ACHN (cell line): ENCODE measurements at places on chromosomes 6 and 20.

- peak; percentile 38 for DNase-seq
Measured at GRCh38 chr6:96836631-96837080, 621 bp downstream of the GPR63 start.

DNA sequence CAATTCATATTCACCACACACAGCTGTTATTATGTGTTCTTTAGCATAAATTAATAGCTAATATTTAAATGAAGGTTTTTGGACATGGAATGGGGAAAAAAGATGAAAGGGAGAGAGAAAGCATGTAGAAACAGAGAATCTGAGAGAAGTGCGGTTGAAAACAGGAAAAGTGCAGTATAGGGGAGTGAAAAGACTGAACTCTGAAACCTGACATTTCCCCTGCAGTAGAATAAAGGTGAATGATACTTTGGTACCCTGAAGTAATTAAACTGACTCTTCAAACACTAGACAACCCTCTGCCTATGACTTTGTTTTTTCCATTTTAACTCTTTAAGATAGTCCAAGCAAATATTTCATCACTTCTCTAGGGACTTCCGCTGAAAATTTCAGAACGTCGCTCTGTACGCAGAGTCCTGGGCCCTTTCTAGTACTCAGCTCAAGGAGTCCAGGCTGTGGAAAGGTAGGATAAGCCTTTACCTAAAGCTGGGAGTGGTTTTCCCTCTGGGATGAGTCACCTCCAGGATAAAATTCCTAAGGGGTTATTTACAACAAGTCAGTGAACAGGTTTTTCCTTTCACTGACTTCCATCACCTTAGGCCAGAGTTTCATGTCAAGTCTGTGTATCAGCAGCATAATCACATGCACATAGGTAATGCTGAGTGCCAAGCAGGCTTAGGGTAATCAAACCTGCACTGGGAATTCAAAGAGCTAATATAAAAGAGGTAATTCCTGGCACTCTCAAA is 614.5 kb downstream of the PKHD1 start:
- DNase-seq = no peak

DNA sequence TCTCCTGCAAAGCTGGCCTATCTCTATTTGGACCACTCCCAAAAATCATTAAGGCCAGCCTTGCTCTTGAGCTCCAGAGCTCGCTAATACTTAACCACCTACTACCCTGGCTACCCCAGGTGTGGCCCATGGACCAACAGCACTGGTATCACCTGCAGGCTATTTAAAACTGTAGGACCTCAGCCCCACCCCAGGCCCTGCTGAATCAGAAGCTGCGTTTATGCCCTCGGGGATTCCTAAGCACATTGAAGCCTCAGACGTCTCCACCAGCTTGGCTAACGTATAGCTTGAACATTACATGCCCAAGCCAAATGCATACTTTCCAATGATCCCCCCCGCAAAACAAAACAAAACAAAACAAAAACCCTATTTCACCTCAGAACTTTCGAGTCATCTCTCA is 19.7 kb upstream of the SPAG4 start:
- no peak for DNase-seq

DNA sequence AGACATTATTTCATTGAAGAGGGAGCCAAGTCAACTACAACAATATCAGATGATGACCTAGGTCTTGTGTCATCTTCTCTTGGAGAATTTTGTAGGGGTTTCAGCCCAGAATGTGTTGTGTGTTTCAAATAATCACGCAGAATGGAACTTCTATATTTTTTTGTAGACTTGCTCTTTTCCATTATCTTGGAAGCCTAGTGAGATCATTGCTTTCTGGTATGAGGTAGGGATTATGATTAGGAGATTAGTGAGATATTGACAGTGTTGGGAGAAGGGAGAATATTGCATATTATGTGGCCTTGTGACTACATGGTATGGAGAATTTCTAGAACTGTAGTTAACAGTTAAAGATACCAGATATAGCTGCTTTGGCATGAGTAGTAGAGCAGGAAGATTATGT is 423.6 kb upstream of the PLCB4 start:
- no peak for DNase-seq

DNA sequence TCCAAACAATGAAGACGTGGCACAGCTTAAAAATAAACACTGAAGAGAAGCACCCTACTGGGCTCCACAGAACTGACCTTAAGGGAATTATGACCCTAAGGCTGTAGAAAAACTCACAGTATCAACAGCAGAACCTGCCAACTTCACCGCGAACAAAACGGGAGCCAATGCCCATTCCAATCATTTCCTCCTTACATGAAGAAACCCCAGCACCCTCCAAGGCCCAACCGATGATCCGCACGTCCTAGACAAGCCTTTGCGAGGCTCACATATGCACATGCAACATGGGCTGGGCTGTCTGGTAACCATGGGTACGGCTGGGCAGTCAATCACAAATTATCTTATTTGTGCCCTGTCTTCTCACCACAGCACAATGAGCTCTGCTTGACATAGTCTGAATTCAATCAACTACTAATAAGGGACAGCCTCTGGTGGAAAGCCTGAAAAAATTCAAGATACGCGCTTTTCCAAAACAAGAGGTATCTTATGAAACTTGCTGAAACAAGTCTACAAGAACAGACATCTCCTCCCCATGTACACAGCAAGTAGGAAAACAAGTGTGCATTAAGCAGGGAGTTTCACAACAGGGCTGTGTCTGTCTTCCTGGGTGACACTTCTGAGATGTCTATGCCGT is 1.7 kb downstream of the DIDO1 start:
- no peak for DNase-seq

DNA sequence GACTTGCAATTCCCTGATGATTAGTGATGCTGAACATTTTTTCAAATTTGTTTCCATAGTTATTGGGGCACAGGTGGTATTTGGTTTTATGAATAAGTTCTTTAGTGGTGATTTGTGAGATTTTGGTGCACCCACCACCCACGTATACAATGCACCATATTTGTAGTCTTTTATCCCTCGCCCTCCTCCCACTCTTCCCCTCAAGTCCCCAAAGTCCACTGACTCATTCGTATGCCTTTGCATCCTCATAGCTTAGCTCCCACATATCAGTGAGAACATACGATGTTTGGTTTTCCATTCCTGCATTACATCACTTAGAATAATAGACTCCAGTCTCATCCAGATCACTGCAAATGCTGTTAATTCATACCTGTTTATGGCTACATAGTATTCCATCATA is 167.3 kb downstream of the MYLK4 start:
- no peak for DNase-seq

DNA sequence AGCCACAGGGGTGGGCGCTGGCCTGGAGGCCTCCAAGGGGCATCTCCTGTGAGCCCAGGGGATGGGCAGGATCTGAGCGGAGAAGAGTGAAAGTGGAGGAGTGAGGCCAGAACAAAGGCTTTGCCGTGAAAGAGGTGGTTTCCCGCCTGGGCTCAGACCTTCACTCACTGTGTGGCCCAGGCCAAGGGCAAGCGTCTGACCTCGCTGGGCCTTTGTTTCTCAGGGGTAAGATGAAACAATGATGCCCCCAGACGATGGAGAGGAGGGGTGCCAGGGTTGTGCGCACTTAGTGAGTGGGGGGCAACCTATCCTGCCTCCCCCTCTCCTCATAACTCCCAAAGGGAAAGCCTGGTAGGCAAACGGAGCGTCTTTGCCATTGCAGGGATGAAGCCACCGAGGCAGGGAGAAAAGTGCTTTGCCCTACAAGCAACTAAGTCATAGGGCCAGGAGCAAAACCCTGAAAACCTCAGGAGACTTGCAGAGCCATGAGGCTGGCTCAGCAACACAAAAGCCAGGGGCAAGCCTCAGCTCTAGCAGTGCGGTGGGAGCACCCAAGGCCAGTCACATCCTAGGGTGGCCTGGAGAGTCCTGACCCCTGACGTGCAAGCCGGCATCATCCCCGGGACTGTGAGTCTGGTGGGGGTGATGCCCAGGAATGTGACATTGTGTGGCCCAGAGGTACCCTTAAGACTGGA is 897 bp upstream of the STMN3 start:
- no peak for DNase-seq

DNA sequence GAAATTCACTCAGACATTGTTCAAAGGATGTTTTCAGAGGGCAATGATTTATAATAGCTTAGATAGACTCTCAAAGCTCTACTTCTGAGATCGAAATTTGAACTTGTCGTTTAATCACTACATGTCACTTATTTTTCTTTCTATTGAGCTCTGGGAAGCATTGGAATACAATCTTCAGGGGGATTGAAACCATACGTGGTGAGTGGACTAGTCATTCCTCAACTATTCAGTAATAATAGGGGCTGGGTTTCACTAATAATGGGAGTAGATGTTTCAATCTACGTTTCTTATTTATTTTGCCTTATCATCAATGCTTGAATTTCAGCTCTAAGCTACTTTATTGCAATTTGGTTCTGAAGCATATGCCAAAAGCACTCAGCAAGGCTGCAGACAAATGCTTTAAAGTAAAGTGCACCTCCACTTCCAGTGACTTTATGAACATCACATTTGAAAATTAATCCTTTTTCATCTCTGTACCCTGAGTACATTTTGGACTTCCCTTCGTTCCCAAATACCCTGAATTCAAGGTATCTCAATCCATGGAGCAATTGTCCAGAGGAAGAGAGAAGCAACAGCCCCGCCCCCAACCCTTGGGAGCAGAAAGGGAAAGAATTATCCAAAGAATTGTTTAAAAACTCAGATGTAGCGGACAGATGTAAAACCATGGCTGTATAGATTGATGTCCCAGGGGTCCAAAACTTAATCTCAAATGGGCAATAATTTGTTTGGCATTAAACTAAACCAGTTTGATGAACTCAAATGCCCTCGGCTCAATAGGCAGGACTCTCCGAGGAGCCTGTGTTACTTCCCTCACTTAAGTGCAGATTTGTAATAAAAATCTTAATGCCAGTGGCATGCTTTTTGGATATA is 68.1 kb downstream of the HFE start:
- peak; percentile 46 for DNase-seq

DNA sequence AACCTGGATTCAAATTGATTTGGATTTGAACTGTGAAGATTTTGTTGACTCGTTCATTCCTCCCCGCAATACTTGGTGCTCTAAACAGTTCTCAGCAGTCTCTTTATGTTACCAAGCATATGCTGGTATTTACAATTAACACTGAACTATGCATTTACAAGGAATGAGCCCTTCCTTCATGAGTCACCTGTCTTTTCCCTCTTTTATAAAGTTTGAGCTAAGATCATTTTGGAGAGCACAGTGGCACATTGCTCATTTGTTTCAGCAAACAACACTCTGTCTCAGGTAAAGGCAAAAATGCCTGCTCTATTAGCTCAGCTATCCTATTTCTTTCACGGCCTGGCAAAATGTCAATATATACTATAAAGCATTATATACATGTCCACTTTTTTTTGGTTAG is 285.4 kb downstream of the PHACTR1 start:
- DNase-seq = no peak

DNA sequence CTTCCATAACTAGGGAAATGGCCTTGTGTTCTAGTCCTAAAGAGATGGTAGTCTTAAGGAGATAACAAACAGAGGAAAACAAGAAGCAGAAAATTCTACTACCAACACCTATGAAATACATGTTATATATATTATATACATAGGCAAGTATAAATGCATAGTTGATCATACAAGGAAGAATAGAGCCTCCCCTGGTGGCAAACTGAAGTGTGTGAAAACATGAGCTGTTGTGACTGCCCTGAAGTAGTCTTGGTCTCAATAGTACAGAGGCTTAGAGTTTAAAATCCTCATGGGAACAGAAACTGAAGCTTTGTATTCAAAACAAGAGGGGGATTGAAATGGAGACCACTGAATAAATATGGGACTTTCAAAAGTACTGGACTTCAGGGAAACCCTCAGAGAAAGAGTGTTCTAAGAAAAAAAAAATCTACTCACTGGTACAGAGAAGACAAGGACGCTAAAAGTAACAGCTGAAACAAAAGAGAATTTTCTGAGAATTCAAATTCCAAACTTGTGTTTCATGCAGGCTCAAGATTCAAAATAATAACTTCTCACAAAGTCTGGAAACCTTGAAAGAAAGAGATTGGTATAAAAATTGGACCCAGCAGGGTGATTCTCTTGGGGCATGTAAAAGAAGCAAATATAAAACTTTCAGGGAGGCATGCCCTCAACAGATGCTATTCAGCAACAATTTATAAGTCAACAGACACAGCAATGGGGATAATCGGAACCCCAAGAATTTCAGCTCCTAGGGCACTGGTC is 59.7 kb upstream of the SAMD3 start:
- peak; percentile 10 for DNase-seq

DNA sequence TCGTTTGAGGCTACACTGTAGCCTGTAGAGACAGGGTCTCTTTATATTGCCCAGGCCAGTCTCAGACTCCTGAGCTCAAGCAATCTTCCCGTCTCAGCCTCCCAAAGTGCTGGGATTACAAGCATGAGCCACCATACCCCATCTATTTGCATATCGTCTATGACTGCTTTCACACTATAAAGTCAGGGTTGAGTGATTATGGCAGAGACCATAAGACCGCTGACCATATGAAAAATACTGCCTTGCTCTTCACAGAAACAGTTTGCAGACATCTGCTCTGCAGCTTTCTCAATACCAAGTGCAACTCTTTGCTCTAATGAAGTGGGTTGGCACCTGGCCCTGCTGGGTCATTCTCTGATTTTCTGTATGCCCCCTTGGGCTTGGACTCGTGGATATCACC is 79.5 kb upstream of the PAK5 start:
- DNase-seq = no peak

GRCh38 chr6:114049367-114049966 is 78.5 kb upstream of the HDAC2 start:
- no peak for DNase-seq

GRCh38 chr6:89131599-89131998 is 13.7 kb upstream of the SRSF12 start:
- DNase-seq = no peak

DNA sequence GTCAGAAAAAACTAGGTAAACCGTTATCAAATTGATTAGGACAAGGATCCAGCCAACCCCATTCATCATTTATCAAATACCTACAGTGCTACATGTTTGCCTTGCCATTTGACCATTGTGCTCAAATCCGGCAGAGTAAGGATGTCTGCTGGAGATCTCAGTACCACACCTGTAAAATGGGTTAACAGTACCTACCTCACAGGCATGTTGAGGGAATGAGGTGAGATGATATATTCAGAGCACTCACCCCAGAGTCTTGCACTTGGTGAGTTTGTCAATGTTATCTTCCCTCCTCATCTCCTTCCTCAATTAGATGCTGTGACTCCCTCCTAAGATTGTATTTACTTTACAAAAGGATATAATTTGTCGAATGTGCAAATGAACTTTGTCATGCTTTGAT is 54.5 kb upstream of the DSP start:
- DNase-seq = no peak

GRCh38 chr20:8244637-8245036 is 112.6 kb downstream of the PLCB1 start:
- no peak for DNase-seq

GRCh38 chr6:140980265-140980887 is 1152.3 kb upstream of the GJE1 start:
- no peak for DNase-seq
